ENCODE measurements at places on chromosomes 11 and 22. TPM values are rescaled to one million over a fixed set of nuclear protein-coding genes. Genes with fewer than 3 reads are reported as not detected.

PIWIL4 gene
- 0.71 TPM for total RNA-seq

DNA sequence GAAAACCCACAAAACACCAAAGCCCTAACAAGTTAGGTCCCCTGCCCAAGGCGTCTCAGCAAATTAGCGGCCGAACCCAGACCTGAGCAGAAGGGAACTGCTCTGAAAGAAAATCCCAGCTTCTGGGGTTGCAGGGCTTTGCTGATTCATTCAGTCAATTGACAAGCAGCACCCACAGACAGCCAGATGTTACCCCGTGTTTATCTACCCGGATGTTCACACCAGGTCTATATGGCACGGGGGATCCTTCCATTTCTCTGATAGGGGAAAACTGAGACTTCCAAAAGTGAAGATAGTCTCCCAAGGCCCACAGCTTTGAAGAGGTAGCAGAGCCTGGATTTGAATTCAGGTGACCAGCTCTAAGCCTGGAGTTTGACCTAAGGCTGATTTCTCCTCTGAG lies 14.0 kb upstream of the OAF start:
- DNase-seq = no peak

- DNase-seq = peak; percentile 14
Observed at GRCh38 chr22:36775586-36775963, 344 bp downstream of the IFT27 start.

GRCh38 chr11:83063073-83063754 lies 8.5 kb downstream of the RAB30 start:
- peak; percentile 69 for DNase-seq

DNA sequence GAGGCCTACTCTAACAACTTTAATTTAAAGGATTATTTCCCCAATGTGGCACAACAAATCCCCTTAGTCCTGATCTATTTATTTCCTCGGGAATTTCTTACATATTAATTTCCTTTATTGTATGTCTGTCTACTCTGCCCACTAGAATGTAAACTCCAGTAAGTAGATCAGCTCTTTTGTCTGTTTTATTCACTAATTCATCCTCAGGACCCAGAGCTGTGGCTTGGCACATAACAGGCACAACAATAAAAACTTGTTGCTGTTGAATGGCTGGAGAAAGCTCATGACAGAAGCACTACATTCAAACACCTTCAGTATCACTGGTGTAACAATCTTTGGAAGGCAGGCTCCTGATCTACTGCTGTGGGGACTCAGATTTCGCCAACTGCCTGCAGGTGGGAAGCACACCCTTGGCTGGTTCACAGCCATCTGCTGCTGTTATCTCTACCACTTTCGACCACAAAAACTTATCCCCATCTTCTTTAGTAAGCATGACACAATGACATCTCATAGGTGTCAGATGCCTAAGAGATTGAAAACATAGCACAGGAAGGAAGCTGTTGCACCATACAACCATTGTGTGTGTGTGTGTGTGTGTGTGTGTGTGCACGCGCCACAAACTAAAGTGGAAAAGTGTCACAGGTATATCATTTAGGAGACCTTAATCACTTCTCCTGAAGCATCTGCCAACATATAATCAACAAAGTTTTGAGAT lies 11.9 kb downstream of the HIRA start:
- no peak for DNase-seq

DNA sequence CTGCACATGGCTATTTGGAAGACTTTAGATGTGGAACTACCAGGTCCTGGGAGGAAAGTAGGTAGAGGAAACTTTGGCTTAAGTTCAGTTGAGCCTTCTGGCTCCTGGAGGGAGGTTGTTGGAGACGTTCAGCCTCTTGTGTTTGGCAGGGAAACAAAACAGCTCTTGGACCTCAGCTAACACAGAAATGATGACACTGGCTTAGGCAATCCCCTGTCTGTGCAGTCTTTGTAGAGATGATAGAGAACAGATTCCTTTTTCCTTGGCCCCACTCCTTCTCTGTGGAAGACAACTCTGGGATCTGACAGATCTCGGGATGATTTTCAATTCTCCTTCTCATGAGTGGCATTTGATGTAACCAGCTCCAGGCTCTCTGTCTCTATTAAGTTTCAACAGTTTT lies 428.5 kb downstream of the TMEM135 start:
- no peak for DNase-seq
